ENCODE measurements at places on chromosomes 5 and 9. TPM values are rescaled to one million over a fixed set of nuclear protein-coding genes. Genes with fewer than 3 reads are reported as not detected.

Gene RELL2
- total RNA-seq, result 1.5 TPM

Gene PGM5
- 66.7 TPM for total RNA-seq

Gene ARSI
- 0.19 TPM for total RNA-seq

Gene CNTFR
- total RNA-seq, result not detected

Gene PCDHA11
- total RNA-seq, result 0.06 TPM

Gene ABO
- total RNA-seq, result not detected

Gene EPB41L4B
- total RNA-seq, result under 0.01 TPM

Gene KIF4B
- not detected for total RNA-seq

All from aortic smooth muscle cell (primary cell).